IMR-90 (cell line): ENCODE measurements at places on chromosomes 13 and 19. TPM values are rescaled to one million over a fixed set of nuclear protein-coding genes. Genes with fewer than 3 reads are reported as not detected.

- DNase-seq, result no peak
- H3K27me3 ChIP-seq, result no peaks in the 10 kb centered on the region
- H3K4me3 ChIP-seq, result no peak overlapping the region
- H3K4me1 ChIP-seq, result no peaks in the 10 kb centered on the region
- H3K27ac ChIP-seq, result no peak overlapping the region
- H3K36me3 ChIP-seq, result no peaks in the 10 kb centered on the region
Observed at GRCh38 chr13:49877629-49878218, 58.4 kb downstream of the SPRYD7 start.

The PCDH20 gene
- total RNA-seq, result not detected in 2 replicates

DNA sequence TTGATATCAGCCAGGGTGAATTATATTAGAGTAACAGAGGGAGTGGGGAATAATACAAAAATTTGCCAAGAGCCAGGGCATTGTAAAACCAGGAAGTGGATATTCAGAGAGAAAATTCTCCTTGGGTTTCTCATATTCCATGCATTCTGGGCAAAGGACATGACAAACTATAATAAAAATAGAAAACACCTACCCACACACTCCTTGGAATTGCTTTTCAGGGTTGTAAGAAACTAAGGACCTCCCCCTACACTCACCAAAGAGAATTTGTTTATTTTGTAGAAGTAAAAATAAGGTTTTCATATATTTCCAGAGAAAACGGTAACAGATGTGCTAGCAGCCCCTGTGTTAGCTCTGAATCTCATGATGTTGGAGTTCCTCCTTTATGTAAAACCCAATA lies 649.6 kb downstream of the SLITRK1 start:
- H3K36me3 ChIP-seq, result no peaks in the 10 kb centered on the region
- H3K27ac ChIP-seq, result no peak overlapping the region
- H3K4me1 ChIP-seq, result no peaks in the 10 kb centered on the region; the same call in 1 of the 2 replicates

DNA sequence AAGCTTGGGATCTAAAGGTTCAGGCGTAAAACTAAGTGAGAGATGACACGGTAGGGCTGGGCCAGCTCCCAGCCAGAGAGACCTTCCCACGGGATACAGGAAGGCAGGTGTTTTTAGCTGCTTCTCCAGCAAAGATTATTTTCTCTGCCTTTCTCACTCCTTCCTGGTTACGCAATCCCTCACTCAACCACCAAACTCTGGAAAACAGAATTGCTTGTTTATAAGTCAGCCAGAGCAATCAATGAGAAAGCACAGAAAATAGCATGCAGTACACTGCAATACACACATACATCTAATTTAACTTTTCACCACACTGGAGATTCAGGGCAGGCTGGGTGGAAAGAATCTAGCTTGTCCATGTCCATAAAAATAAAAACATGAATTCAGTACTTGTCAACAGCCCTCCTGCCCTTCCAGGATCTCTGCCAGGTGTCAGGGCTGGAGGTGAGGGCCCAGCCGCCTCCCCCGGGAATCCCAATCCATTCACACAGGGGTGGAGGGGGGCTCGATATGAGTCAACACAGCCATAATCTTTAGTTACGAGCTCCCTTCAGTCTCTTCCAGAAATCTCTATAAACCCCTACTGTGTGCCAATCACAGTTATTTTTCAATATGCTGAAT lies 12.2 kb downstream of the RHPN2 start:
- H3K36me3 ChIP-seq, result peaks cover 2% of the 10 kb centered on the region; the same call in 1 of the 2 replicates
- no peak overlapping the region for H3K27ac ChIP-seq
- no peak overlapping the region for H3K4me3 ChIP-seq
- peak; percentile 54 for DNase-seq
- no peaks in the 10 kb centered on the region for H3K27me3 ChIP-seq
